Frontal cortex (tissue), 4 donors: ENCODE measurements at places on chromosomes 1 and 21.

- DNase-seq, result no peak
Measured at GRCh38 chr1:37294096-37294495, 180.3 kb upstream of the ZC3H12A start.

GRCh38 chr1:168335500-168335899, 54.8 kb downstream of the TBX19 start:
- no peak for DNase-seq

DNA sequence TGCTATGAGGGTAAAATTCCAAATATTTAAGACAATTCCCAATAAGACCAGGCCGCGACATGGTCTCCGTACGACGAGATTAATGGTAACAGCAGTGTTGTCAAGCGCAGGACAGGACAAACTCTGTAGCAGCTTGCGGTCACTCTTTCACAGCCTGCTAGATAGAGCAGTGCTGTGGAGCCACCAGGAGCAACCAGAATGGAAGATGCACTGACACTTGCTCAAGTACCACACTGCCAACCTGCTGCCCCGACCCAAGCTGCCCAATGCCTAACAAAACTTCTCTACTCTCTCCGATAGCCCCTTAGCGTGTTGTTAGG, 636 bp downstream of the WARS2 start:
- DNase-seq, result no peak

DNA sequence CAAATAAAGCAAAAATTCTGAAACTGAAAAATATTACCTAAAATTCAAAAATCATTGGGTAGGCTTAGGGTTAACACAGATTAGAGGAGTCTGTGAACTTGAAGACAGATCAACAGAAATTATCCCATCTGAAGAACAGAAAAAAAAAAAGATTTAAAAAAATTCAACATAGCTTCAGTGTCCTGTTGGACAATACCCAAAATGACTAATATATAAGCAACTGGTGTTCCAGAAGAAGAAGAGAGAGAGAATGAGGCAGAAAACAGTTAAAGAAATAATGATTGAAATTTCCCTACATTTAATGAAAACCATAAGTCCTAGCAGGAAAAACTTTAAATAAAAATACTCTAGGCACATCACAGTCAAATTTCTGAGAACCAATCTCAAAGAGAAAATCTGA, 31.5 kb downstream of the TMCO1 start:
- no peak for DNase-seq
